ENCODE measurements at places on chromosomes 6 and 20.

- peak; percentile 62 for DNase-seq
Measured at GRCh38 chr6:36968266-36968977, 13.9 kb downstream of the PI16 start.

GRCh38 chr6:465531-466348 lies 74.2 kb downstream of the IRF4 start:
- DNase-seq, result no peak

GRCh38 chr6:33742837-33743236 lies 3.9 kb downstream of the IP6K3 start:
- no peak for DNase-seq

- no peak for DNase-seq
Measured at GRCh38 chr6:15359335-15359862, 113.5 kb downstream of the JARID2 start.

GRCh38 chr6:27148404-27148795 lies 99.1 kb upstream of the PRSS16 start:
- DNase-seq, result no peak

GRCh38 chr6:46419576-46420002 lies 71.7 kb downstream of the RCAN2 start:
- DNase-seq, result peak; percentile 66

- DNase-seq, result no peak
Measured at GRCh38 chr20:17343091-17343490, 116.3 kb downstream of the PCSK2 start.

GRCh38 chr20:4190792-4191519 lies 175.6 kb upstream of the RNF24 start:
- DNase-seq, result peak; percentile 38

DNA sequence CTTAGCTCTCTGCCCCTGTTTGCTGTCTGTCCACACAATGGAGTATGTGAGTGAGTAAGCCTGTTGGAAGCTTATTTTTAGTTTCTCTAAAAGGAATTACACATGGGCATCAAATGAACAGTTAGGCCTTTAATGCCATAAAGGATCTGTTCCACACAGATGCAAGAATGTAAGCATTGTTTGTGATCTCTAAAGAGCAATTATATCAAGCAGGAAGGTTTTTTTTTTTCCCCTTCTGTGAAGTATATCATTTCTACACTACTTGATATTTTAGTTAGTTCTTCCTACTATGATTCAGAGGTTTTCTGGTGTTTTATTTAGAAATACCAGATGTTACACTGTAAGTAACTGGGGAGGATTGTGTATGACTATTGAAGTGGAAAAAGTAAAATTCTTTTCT lies 627.5 kb downstream of the COL12A1 start:
- DNase-seq, result no peak

GRCh38 chr20:54062812-54063280 lies 7.5 kb downstream of the BCAS1 start:
- no peak for DNase-seq

Data from sigmoid colon (tissue), 7 donors.